EH (cell line): ENCODE measurements at places on chromosomes 12 and 14.

DNA sequence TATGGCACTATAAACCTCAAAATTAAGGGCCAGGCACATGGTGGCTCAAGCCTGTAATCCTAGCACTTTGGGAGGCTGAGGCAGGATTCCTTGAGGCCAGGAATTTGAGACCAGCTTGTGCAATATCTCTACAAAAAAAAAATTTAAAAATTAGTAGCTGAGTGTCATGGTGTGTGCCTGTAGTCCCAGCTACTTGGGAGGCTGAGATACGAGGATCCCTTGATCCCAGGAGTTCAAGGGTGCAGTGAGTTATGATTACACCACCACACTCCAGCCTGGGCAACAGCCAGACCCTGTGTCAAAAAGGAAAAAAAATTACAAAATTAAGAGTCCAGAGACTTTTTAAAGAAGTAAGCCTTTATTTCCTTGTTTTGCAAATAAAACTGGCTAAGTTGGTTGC lies 1.8 kb upstream of the GCN1 start:
- peak; percentile 24 for DNase-seq

- DNase-seq, result no peak
Observed at GRCh38 chr14:79910086-79910485, 301.2 kb downstream of the DIO2 start.

- DNase-seq, result no peak
Observed at GRCh38 chr12:122991623-122992275, 11.3 kb downstream of the ARL6IP4 start.

DNA sequence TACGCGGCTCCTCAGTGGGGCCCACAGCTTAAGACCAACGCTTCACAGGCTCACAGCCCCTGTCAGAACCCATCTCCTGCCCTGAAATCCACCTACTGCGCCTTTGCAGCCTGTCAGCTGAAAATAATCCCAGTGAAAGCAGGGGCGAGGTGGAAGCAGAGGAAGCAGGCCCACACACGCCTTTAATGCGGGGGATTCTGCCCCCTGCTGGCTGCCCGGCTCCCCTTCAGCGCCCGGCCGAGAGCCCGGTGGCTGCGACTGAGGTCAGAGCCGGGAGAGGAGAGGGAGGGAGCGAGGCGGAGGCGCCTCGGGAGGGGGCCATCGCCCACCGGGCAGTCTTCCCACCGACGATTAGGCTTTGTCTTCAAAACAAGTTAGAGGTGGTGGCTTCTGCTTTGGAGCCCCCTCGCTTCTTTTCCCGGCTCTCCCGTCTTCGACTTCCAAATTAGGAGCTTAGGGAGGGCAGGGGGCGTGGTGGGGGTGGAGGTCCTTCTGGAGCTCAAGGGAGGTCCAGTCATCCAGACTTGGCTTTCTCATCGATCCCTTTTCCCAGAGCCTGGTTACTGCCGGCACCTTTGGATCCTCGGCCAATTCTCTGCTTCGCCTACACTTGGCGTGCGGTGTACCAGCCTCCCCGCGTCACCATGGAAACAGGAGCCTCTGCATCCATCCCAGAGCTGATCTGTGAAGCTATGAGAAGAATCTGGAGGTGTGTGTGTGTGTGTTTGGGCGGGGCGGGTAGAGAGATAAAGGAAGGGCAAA lies 25.2 kb upstream of the RND1 start:
- DNase-seq, result peak; percentile 75

GRCh38 chr14:30558362-30558674 lies 640 bp upstream of the G2E3 start:
- DNase-seq, result no peak

DNA sequence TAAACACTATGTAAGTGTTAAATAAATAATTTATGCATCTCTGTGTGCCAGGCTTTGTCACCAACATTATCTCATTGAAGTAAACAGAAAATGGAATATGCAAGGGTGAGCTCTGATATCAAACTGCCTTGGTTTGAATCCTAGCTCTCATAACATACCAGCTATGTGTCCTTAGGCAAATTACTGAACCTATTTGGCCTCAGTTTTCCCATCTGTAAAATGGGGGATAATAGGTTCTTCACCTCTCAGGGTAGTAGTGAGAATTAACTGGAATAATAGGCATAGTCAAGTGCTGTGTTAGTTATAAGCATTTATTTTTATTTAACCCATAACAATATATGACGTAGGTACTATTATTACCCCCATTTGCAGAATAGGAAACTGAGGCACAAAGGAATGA lies 190.8 kb upstream of the SRRM4 start:
- no peak for DNase-seq

DNA sequence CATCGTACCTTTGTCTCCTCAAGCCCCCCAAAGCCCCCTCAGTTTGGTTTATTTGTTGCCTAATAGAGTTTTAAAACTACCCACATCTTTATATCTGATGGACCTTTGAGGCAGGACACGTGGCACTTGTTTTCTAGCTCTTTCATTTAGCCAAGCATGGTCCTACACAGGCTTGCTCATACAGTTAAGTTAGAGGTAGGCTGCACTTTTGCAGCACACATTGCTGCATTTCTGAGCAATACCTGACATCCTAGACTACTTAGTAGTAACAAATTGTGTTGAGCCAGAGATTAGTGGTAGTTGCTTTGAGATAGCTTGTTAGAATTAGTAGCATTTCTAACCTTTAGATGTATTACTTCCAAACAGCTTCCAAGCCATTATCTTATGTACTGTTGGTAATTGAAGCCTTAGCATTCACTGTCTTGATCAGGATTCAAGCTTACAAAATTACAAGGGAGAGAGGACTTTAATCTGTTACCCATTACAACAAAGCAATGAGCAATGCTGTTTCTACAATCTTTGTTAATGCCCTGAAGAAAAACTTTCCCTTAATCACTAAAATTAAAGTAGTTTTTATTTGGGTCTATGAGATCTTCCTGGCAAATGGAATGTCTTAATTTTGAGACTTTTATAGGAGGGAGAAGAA lies 96.6 kb downstream of the WNK1 start:
- no peak for DNase-seq

- no peak for DNase-seq
Observed at GRCh38 chr14:105944632-105945610, 418.5 kb downstream of the TMEM121 start.
